ENCODE measurements at places on chromosomes 7 and 10.

- DNase-seq, result no peak
Measured at GRCh38 chr10:21396889-21397288, 128.6 kb downstream of the SKIDA1 start.

DNA sequence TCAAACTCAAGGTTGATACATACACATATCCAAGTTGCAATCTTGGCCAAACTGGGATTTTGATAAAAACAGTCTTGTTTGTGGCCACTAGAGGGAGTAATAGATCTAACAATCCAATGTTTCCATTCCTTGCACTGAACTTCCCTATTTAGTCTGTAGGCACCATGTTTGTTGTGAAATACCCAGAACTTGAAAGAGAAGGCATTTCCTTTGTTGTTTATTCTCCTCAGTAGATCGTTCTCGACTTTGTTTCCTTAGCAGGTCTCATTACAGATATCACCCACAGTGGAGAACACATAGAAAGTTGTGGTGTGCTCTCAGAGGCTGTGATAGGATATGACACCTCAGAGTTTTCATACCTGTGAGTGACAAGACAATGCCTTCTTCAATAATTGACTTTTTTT is 70.3 kb upstream of the MXI1 start:
- DNase-seq, result peak; percentile 83

GRCh38 chr10:110609605-110610004 is 34.5 kb upstream of the RBM20 start:
- no peak for DNase-seq

GRCh38 chr10:78572565-78572964 is 496.2 kb upstream of the ZMIZ1 start:
- no peak for DNase-seq

DNA sequence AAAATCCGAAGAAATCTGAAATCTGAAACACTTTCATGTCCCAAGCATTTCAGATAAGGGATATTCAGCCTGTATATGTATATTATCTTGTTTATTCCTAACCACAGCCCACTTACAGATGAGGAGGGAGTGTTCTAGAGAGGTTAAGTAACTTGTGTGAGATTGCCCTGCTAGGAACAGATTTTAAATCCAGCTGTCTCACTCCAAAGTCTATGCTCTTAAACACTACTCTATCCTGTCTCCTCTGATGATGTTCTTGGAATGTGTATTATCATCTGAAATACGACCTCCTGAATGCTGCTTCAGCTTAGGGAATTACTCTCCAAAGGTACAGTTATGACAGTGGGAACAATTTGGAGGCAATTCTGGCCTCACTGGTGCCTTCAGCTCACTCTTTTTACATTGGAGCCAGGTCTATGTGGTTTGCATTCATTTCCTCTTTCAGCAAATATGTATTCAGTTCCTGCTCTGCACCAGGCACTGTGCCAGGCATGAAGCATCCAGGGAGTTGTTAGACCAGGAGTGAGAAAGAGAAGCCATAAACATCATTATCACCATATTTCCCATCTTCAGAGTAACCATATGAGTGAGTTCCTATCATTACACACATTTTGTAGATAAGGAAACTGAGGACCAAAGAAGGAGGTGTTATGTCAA is 70.2 kb downstream of the NOC3L start:
- peak; percentile 21 for DNase-seq

DNA sequence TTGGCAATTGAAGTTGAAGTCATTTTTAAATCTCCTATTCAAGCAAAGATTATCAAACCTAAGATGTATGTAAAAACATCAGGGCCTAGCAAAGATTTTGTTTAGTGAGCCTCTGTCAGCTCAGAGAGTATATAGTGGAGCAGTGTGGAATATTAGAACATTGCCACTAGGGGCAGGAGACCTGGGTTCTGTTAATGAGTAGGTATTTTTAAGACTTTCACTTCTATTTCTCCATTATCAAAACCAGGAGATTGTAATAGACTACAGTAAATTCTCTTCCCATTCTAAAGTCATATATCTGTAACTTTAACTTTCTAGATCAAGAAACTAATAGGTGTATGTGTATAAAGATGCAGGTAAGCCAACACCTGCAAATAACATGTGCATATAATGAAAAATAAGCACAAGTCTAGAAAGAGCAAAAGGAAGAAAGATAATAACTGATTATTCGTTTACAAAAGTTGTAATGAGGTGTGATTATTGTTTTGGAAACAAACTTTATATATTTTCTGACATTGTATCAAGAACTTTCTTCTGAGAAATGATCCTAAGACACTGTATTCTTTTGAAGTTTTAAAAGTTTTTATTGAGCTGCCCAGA is 64.4 kb downstream of the KCND2 start:
- DNase-seq, result no peak

- DNase-seq, result no peak
Measured at GRCh38 chr7:36472141-36472729, 82.6 kb downstream of the ANLN start.

- DNase-seq, result no peak
Measured at GRCh38 chr10:34941471-34942357, 126.6 kb upstream of the PARD3 start.

DNA sequence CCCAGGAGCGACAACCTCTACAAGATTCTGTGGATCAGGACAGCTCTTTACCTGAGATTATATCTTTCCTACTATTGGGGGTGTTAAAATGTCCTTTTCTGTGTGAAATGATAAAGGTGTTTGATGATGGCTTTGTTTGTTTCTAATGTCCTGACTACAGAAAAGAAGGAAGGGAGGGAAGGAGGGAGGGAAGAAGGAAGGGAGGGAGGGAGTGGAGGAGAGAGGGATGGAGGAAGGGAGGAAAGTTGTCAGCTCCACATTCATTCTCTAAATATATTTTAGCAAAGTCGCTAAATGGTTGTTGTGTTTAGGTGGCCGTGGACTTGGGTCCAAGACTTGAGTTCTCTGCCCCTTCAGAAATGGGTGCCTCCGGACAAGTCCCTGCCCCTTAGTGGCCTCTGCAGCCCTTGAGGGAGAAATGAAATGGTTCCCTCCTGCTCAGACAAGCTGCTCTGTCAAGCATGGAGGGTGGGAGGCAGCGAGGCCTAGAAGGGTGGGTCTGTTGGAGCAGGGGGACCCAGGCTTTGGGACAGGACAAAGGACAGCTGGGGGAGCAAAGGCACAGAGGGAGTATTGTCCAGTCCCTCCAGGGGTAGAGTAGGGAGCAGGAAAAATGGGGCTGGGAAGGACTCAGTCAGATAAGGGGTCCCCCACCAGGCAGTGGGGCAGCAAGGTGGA is 4.4 kb downstream of the RGS10 start:
- no peak for DNase-seq

GRCh38 chr10:54587971-54588370 is 213.1 kb downstream of the PCDH15 start:
- DNase-seq, result no peak

GRCh38 chr7:116547347-116547746 is 22.5 kb downstream of the CAV1 start:
- DNase-seq, result no peak

- no peak for DNase-seq
Measured at GRCh38 chr7:129385116-129385515, 49.1 kb upstream of the STRIP2 start.

- no peak for DNase-seq
Measured at GRCh38 chr7:157335991-157336382, 817 bp upstream of the DNAJB6 start.

DNA sequence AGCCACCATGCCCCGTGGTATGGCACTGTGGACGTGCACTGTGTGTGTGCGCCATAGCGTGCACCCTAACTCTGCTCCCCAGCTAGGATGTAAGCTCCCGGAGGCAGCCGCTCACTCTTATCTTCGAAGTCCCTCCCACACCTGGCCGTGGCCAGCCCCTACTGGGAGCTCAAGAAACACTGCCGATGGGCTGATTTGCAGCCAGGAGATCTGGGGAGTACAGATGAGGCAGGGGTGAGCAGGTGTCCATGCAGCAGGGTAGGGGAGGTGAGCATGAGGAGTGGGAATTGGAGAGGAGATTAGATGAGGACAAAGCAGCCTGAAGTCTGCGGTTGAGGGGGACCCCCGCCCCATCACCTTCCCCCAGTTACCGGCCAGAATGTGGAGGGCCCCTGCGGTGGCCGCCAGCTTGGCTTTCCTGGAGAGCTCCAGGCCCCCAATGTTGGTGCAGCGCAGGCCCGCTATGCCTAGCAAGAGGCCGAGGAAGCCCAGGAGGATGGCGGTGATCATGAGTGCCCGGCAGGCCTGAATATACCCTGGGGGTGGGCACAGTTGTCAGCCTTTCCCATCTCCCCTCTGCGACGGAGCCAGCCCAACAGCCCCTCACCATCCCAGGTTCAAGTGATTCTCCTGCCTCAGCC is 3.6 kb downstream of the CLDN15 start:
- no peak for DNase-seq

GRCh38 chr7:46291050-46291438 is 370.0 kb upstream of the IGFBP3 start:
- DNase-seq, result no peak

- no peak for DNase-seq
Measured at GRCh38 chr10:67934336-67934735, 49.9 kb downstream of the SIRT1 start.

DNA sequence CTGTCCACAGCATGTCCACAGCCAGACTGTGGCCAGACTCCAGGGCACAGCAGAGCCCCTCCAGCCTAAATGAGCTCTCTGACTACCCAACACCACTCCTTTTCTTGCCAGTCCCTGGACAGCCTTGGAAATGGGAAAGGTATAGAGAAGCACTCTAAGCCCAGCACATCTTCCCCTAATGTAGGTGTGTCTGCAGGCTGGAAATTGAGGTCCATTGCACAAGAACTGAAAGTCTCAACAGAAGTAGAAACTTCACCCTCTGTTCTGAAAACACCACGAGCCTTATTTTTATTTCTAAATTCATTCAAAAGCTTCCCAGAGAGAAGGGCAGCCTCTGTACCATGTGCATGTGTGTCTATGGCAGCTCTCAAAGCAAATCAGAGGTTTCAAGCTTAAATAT is 3.7 kb upstream of the KCNMA1 start:
- DNase-seq, result no peak

- DNase-seq, result no peak
Measured at GRCh38 chr10:127492607-127493250, 56.4 kb upstream of the NPS start.

DNA sequence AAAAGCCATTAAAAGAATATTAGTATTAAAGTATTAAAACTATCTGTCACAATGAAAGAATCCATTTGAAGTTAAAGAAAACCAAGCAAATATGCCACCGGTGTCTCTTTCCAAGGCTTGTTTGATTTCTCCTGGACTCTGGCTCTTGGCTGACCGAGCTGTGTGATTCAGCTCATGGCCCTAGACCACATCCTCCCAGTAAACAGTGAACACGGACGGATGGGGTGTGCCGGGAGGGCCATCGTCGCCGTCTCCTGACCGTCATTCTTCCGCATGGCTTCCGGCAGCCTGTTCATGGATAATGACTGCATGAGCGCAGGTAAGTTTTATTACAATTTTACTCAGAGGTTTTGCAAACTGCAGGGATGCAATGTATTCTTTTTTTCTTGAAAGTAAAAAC is 218.5 kb downstream of the DNAJB6 start:
- DNase-seq, result no peak

DNA sequence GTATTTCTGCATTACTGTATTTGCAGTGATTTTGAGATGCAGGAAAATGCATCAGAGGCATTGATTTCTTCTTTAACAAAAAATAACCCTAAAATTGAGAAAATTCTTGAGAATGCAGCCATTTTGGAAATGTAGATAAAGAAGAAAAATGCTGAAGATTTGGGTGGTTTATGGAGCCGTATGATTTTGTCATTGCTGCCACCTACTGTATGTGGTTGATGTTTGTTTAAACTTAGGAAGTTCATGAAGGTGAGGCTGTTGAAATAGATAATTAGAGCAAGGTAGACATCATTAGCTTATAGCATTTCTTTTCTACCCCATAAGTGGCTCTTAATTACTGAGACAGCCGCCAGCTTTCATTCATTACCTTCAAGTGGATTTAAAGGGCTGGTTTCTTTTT is 92.1 kb upstream of the SAMD8 start:
- peak; percentile 14 for DNase-seq

DNA sequence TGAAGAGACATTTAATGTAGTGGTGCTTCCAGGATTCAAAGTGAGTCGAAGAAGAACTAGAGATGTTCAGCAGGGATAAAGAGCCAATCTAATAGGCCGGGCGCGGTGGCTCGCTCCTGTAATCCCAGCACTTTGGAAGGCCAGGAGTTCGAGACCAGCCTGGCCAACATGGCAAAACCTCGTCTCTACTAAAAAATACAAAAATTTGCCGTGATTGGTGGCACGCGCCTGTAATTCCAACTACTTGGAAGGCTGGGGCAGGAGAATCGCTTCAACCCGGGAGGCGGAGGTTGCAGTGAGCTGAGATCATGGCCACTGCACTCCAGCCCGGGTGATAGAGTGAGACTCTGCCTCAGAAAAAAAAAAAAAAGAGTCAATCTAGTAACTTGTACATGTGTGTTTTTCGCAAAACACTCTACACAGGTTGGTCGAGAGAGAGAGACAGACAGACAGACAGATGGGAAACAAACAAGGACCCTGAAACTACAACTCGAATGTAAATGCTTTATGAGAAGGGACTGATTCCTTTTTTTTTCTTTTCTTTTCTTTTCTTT is 775 bp downstream of the ABCB8 start:
- DNase-seq, result no peak

- no peak for DNase-seq
Measured at GRCh38 chr7:101299511-101300464, 21.8 kb downstream of the IFT22 start.

GRCh38 chr10:63241841-63242281 is 108.7 kb downstream of the NRBF2 start:
- peak; percentile 35 for DNase-seq

DNA sequence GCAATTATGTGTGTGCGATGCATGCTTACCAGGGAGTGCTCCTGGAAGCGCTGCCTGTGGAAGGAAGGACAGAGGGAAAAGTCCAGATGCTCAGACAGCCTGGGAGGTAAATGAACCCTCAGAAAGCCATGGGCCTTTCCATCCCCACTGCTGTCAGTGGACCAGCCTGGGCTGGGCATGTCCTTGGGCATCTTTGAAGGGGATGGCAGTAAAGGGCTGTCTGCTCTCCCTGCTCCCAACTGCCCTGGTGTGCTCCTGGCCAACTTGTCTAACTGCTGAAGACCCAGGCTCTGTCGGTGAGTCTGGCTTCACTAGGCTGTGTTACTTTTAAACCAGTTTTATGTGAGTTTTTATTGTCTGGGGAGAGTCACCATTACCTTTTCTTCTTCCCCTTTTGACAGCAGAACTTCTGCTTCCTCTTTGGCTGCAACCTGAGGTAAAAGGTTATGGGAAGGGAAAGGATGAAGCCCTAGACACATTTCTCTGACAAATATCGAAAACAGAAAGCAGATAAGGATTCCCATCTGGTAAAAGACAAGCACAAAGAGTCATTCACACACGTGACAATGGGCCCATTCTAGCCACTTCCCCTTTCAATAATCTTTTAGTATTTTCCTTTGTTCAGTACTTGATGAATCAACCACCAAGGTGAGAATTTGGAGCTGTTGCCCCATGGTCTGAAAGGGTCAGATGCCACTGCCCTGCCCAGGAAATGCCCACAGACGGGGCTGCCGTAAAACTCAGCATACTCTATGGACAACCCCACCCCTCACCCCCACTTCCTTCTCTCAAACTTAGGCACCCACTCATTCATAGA is 27.6 kb upstream of the PIK3AP1 start:
- peak; percentile 74 for DNase-seq

- DNase-seq, result no peak
Measured at GRCh38 chr10:80444646-80445319, 9.3 kb upstream of the TSPAN14 start.

- DNase-seq, result no peak
Measured at GRCh38 chr7:140649556-140650205, 9.1 kb upstream of the DENND2A start.

- DNase-seq, result no peak
Measured at GRCh38 chr7:131945313-131945911, 389.0 kb upstream of the PODXL start.

Data from GF-D8 (cell line).